Panc1 (cell line): ENCODE measurements at places on chromosomes 5 and 9.

DNA sequence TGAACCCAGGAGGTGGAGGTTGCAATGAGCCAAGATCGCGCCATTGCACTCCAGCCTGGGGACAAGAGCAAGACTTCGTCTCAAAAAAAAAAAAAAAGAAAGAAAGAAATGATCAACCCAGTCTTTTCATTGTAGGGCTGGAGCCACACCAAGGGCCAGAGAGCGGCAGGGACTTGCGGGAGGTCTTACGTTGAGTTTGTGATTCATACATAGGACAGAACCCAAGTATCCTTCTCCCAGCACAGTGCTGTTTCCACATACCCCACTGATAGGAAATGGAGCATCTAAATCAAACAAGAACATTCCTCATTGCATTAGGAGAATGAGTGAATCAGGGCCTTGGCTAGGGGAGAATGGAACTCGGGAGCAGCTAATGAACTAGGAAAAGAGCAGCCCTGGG, 3.5 kb upstream of the TNIP1 start:
- DNase-seq = no peak

- no peak for DNase-seq
These were observed 14.6 kb downstream of the ANKS6 start for GRCh38 chr9:98781588-98782383.

- DNase-seq = no peak
These were observed 689.7 kb upstream of the MEF2C start for GRCh38 chr5:89572696-89573095.

GRCh38 chr9:69115621-69116020, 58.5 kb upstream of the TJP2 start:
- no peak for DNase-seq
